ENCODE measurements at places on chromosomes 5 and 9.

GRCh38 chr5:69261034-69261433 lies 26.3 kb downstream of the CDK7 start:
- no peak for DNase-seq

GRCh38 chr9:101467690-101468089 lies 32.1 kb upstream of the ALDOB start:
- DNase-seq = no peak

GRCh38 chr5:43780586-43780985 lies 177.6 kb downstream of the NNT start:
- DNase-seq = no peak

DNA sequence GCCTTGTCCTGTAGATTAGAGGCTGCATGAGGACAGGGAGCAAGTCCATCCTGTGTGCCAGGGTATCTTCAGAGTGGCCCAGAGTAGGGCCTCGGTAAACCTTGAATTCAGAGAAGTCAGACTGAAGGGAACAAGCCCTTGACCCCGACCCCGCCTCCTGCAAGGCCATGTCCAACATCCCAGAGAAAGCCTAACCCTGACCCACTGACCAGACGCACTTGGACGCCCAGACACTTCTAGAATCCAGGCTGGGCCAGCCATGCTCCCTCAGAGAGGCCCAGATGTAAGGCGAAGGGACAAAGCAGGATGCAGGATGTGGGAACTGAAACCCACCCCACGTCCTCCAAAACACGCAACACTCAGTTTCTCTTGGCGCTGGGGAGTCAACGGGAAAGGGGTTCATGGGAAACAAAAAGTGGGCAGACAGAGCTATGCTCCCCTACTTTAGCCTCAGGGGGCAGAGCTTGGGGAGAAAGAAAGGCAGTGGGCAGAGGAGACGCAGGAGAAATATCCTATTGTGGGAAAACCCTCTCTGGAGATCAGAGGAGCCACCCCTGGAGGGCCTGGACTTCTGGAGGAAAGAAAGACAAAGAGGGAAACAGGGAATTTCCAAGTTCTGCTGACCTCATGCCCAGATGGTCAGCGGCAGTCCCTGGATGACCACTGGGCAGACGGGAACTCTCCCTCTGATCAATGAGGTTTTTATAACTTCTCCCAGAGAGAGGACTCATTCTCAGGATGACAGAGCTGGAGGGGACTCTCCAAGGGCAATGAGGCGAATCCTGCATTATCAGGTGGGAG lies 13.0 kb downstream of the TNIP1 start:
- no peak for DNase-seq

DNA sequence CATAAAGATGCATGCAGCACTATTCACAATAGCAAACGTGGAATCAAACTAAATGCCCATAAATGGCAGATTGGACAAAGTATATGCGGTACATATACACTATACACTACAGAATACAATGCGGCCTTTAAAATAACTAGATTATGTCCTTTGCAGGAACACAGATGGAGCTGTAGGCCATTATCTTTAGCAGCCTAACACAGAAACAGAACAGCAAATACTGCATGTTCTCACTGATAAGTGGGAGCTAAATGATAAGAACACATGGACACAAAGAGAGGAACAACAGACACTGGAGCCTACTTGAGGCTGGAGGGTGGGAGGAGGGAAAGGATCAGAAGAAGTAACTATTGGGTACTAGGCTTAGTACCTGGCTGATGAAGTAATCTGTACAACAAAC lies 758.2 kb downstream of the TLE1 start:
- DNase-seq = no peak

GRCh38 chr5:66808663-66809062 lies 212.5 kb downstream of the MAST4 start:
- DNase-seq = no peak

DNA sequence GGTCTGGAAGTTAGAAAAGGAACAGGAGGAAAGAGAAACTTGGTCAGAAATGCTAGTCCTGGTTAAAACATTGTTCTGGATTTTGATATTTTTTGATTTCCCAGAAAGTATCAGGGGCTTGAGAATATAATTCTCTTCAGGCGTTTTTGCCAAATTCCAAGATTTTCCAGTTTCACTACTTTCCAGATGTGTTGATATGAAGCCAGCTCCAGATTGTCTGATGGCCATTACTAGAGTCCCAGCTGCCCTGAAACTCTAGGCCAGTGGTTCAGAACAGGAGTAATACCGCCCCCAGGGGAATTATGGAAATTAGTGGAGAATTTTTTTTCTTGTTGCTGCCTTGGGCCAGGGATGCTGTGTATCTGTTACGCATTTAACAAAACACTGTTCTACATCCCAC lies 88.6 kb downstream of the KCNN2 start:
- DNase-seq = no peak

- no peak for DNase-seq
Observed at GRCh38 chr5:174920906-174921550, 196.6 kb downstream of the MSX2 start.

- DNase-seq = no peak
Observed at GRCh38 chr5:30438785-30439184, 754.7 kb upstream of the CDH6 start.

GRCh38 chr9:36548454-36548853 lies 24.2 kb upstream of the MELK start:
- no peak for DNase-seq

DNA sequence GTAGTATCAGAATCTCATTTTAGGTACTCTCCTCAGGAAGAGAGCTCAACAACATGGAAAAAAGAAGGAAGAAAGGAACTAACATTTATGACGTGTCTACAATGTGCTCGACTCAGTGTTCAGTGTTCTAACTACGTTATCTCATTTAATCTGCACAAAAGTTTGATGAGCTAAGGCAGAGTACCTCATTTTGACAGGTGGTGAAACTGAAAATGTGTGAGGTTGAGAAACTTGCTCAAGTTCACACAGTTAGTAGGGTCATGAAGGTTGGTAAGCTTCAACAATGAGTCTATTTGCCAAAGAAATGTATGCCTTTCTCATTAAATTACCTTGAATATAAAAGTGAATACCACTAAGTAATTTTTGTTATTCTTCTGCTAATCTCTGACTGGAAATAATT lies 165.1 kb downstream of the CAAP1 start:
- DNase-seq = no peak

DNA sequence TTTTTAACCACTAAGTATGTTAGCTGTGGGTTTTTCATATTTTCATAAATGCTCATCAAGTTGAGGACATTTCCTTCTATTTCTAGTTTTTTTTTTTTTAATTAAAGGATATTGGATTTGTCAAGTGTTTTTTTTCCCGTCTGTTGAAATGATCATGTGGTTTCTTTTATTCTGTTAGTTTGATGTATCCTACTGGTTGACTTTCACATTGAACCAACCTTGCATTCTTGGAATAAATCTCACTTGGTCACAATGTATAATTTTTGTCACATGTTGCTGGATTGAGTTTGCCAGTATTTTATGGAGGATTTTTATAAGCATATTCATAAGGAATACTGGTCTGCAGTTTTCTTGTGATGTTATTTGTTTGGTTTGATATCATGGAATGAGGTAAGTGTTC lies 12.4 kb downstream of the FAM200C start:
- no peak for DNase-seq

DNA sequence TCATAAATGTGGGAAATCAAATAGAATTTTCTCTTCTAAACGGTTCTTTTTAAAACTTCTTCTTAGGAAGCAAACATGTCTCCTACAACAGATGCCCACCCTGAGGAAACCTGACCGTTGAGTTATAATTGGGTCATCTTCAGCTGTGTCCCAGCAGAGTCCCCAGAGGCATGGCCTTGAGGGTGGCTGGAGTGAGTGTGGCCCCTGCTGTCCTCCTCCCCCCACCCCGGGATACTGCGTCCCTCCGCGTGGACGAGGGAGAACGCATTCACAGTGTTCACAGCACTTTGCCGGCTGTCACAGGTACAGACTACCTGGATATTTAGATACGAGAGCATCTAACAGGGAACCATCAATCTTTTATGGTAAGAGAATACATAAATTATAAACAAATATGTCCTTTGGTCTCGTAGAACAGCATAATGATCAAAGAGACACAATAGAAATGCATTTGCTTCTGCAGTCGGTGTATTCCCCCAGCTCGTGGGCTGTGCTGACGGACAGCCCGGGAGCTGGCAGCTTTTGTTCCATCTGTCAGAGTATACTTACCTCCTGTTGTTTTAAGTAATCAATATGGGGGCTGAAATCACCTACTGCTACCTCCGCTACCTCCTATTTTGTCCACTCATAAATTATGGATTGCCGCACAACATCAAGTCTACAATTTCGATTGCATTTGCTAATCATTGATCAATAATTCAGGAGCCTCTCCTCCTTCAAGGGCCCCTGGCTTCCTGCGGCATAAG lies 214.7 kb downstream of the IRX2 start:
- DNase-seq = no peak

- no peak for DNase-seq
Observed at GRCh38 chr9:132247942-132248341, 86.1 kb downstream of the NTNG2 start.

GRCh38 chr9:122453677-122454135 lies 24.0 kb downstream of the OR1J1 start:
- DNase-seq = no peak

GRCh38 chr9:91221332-91221731 lies 140.4 kb downstream of the AUH start:
- DNase-seq = no peak

DNA sequence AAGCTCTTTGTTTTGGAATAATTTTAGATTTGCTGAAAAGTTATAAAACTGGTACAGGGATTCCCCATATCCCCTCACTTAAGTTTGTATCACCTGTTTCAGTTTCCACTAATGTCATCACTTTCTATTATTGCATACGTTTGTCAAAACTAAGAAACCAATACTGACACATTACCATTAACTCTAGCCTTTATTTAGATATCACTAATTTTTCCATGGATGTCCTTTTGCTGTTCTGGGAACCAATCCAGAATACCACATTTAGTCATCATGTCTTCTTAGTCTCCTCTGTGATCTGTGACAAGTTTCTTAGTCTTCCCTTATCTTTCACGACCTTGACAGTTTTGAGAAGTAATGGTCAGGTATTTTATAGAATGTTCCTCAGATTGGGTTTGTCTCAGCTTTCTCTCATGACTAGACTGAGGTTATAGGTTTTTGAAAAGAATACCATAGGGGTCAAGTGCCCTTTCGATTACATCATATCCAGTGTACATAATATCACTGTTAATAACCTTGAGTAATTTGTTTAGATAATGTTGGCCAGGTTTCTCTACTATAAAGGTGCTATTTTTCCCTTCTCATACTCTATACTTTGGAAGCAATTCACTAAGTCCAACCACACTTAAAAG lies 51.9 kb upstream of the NMUR2 start:
- no peak for DNase-seq

DNA sequence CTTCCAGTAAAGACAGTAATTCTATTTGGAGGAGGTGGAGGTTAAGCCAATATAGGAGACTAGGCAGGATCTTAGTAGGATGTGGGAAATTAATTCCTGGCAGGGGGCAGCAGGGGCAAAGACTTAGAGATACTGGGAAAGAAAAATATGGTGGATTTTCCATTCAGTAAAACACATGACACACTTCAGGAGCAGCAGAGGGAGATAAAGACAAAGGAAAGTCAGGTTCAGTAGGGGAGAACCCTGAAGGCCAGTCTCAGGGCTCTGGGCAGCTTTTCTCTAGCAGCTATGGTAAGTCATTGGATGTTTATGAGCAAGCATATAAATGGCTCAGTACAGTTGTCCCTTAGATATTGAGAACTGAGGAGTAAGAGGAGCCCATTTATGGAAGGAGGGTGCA lies 105.5 kb downstream of the PJA2 start:
- no peak for DNase-seq

DNA sequence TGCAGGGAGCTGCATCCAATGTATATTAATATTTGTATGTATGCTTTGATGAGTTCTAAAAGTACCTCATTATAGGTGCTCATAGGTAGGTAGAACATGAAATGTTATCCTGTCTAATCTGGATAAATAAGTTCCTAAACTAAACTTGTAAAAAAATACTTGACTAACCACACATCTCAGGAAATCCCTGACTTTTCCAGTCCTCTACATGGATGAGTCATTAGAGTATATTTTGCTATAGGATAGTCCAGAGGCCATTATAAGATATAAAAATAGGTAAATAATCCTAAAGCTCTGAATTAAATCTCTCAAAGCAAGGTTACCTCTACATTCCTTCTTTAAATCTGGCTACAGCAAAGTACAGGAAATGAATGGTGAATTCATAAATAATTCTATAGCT lies 404.3 kb downstream of the RAB3C start:
- no peak for DNase-seq

DNA sequence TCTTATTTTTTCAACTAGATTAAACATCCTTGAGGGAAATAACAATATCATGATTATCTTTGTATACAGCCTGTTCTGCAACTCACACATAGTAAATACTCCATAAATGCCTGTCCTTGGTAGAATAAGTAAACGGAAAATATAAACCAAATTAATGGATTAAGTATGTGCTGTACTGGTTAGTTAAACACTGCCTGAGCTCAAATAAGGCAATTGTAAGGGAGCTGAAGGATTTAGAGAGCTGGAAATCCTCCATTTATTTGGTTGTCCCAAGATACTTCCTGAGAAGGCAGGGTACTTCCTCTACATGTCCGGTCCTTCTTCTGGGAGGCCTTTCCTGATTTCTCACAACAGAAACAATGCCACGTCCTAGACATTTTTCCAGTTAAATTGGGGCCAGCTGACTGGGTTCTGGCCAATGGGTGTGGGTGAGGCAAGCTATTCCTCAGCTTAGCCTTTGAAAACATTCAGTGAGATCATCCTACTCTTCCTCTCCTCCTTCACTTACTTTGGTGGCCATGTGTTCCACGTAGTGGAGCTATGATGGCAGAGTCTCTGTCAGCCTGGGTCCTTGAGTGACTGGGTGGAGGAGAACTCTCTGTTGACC lies 8.5 kb upstream of the C1QTNF3 start:
- DNase-seq = no peak

- no peak for DNase-seq
Observed at GRCh38 chr5:110951373-110951791, 120.1 kb upstream of the TSLP start.

- DNase-seq = no peak
Observed at GRCh38 chr5:156186760-156187159, 140.2 kb upstream of the SGCD start.

- DNase-seq = no peak
Observed at GRCh38 chr9:130411566-130411915, 33.2 kb upstream of the ASS1 start.

GRCh38 chr9:74282526-74283253 lies 214.4 kb upstream of the RORB start:
- DNase-seq = no peak

GRCh38 chr5:160438316-160439204 lies 16.9 kb downstream of the PTTG1 start:
- peak; percentile 38 for DNase-seq

GRCh38 chr5:173003360-173003759 lies 19.8 kb downstream of the ATP6V0E1 start:
- DNase-seq = no peak

- no peak for DNase-seq
Observed at GRCh38 chr5:2136728-2137333, 254.1 kb upstream of the IRX4 start.

- no peak for DNase-seq
Observed at GRCh38 chr5:40436535-40437237, 243.0 kb upstream of the PTGER4 start.

- no peak for DNase-seq
Observed at GRCh38 chr9:109781086-109781485, 1.1 kb downstream of the PALM2AKAP2 start.
